ENCODE measurements at places on chromosomes 2 and 18.
A peak's percentile ranks its signal among the peaks of the same experiment; 100 is the strongest.

- no peak for DNase-seq
Observed at GRCh38 chr2:119004602-119005001, 62.6 kb downstream of the MARCO start.

GRCh38 chr2:207290833-207291624, 125.3 kb upstream of the KLF7 start:
- DNase-seq = no peak

- DNase-seq = peak; percentile 7
Observed at GRCh38 chr18:47204908-47205522, 28.9 kb upstream of the IER3IP1 start.

GRCh38 chr2:126889071-126889470, 9.6 kb upstream of the TEX51 start:
- DNase-seq = no peak

- DNase-seq = no peak
Observed at GRCh38 chr2:231356466-231356844, 39.1 kb upstream of the B3GNT7 start.

DNA sequence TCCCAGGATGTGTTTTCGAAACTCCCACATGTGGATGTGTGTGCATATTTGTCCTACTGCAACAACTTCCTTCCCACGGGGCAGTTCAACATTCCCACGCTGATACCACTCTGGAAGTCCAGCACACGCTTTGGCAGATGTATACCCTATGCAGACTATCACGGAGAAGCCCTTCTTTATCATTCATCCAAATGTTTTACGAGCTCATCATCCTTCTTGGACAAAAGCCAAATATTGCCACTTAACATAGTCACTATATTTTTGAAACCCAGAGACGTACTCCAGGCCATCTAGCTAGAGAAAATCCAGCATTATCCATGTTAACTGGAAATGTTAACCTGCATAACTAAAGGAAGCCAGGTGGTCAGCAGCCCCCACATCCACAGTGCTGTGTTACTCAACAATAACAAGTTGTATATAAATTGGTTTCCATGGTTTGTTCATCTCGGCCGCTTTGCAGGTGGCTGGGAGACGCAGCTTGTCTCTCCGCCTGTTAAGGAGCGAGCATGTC, 131.5 kb downstream of the ZNF532 start:
- no peak for DNase-seq

DNA sequence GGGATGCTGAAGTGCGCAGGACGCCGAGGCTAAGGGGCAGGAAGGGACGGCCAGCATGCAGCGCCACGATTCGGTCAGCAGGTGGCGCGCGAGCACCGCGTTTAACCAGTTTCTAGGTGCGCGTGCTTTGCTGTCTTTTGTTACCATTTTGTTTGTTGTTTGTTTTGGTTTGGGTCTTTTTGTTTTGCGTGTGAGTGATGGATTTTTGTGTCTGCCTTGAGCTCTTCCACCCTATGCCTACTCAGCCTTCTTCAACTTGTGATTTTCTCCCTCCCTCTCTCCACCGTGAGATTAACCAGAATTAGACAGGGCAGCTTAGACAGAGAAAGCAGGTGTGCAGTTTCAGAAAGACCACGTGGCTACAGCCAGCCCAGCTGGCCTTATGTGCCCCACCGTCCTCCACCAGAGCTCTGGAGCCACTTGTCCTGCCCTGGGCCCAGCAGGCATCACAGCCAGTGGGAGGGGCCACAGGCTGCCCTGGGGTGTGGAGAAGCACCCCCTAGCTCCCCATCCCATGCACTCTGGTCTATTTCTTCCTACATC, 180.2 kb downstream of the RNF144A start:
- DNase-seq = peak; percentile 67

All from activated naive CD8-positive, alpha-beta T cell treated with anti-CD3 and anti-CD28 coated beads for 36 hours (primary cell).